Astrocyte of the spinal cord (primary cell): ENCODE measurements at places on chromosomes 12 and 14.

DNA sequence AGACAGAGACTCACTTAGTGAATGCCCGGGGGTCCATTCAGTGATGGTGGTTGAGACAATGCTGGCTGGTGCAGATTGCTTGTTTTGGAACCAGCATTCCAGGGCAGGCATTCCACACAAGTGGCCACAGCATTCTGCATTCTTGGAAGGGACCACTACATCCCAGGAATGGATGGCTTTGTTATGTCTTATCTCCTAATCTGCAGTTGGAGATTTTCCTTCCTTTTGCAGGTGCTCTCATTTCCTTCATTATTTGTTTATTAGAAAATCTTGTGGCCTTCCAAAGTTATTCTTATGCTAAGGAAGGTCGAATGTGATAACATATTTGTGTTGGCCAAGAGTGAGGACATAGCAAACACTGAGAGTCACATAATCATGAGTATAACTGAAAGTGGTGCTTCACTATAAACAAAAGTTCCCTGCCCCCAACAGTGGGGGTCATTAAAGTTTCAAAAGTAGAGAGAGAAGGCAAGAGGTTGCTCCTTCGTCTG lies 66.0 kb downstream of the BMP4 start:
- DNase-seq = peak; percentile 25

GRCh38 chr14:38108681-38109080 lies 99.0 kb upstream of the SSTR1 start:
- DNase-seq = no peak

GRCh38 chr12:848173-848865 lies 95.9 kb downstream of the WNK1 start:
- DNase-seq = peak; percentile 33

DNA sequence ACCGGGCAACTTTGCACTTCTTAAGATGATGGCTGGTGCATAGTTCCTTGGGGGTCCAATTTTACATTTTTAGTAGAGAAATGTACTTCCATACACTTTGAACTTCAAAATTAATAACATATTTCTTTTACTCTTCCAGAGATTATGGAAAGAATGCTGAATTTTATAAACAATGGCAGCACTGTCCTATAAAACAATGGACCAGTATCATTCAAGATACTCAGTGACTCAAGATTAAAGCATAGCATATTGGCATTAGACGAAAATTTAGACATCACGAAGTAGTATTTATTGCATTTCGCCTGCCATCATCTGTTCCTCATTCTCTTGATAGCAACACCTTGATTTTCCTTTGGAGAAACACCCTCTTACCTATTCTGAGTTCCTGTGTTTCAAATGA lies 118.3 kb upstream of the ATF7IP start:
- no peak for DNase-seq

GRCh38 chr12:122137681-122138080 lies 36.3 kb downstream of the IL31 start:
- DNase-seq = no peak

DNA sequence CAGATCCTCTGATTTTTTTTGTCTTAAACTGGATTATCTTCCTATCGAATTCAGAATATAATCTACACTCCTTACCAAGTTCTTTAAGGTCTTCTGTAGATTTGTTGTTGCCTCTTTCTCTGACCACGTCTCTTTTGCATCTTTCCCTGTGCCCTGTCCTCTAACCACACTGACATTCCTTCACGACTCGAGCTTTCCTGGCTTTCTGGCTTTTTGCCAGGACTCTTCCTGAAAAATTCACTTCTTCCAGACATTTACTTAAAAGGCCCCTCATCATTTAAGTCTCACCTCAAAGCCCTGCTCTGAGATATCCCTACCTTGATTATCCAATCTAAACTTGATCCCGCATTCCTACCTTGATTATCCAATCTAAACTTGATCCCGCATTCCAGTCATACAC lies 422.3 kb upstream of the DCN start:
- no peak for DNase-seq

DNA sequence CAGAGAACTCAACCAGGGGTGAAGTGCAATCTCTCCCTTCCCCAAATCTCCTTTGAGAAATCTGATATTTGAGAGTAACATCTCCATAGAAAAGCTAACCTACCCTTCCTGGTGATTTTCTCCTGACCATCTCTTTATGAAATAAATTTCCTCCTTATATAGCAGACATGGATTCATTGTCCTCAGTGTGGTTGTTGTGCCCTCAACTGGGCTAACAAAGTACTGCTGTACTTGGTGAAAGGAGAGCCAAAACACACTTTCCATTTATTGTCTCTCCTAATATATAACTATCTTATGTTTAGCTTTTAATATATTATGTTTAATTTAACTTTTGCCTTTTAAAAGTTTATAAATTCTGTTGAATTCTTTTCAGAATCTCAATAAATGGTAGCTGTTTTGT lies 65.1 kb upstream of the SLCO1B1 start:
- peak; percentile 33 for DNase-seq

- DNase-seq = no peak
Measured at GRCh38 chr14:103428723-103429556, 43.7 kb downstream of the MARK3 start.

DNA sequence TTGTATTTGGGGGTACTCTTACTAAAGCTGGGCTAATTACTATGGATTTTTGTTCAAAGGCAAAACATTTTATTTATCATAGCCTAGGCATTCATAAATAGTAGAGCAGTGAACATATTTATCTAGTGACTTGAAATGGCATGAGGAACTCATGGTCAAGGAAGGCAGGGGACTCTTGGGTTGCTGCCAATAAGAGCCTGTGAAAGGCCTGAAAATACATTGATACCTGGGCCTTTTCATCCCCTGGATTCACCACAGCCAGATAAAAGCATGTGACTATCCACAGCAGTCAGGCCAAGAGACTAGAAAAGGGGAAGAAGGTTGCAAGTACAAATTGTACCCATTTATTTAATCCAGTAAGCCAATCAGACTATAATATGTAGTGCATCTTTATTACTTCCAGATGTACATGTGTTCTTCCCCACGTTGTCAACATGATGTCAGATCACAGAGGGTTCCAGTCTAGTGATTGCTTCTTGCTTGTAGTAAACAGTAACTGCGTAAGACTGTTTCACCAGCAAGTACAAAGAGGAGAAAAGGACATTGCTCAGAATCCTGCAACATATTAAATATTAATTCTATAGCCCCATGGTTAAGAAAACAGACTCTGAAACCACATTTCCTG lies 409.7 kb downstream of the NOVA1 start:
- no peak for DNase-seq

- no peak for DNase-seq
Measured at GRCh38 chr12:22473212-22473611, 71.1 kb downstream of the C2CD5 start.

- DNase-seq = peak; percentile 29
Measured at GRCh38 chr12:72270961-72271360, 1.2 kb upstream of the TRHDE start.

DNA sequence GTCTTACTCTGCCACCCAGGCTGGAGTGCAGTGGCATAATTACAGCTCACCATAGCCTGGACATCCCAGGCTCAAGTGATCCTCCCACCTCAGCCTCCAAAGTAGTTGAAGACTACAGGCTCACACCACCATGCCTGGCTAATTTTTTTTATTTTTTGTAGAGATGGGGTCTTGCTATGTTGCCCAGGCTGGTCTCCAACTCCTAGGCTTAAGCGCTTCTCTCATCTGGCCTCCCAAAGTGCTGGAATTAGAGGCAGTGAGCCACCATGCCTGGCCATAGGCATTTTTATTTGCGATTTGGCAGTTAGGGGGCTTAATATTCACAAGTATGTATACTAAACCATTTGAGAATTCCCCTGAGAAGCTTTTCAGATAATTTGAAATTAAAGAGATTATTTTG lies 19.1 kb downstream of the PNMA1 start:
- no peak for DNase-seq

DNA sequence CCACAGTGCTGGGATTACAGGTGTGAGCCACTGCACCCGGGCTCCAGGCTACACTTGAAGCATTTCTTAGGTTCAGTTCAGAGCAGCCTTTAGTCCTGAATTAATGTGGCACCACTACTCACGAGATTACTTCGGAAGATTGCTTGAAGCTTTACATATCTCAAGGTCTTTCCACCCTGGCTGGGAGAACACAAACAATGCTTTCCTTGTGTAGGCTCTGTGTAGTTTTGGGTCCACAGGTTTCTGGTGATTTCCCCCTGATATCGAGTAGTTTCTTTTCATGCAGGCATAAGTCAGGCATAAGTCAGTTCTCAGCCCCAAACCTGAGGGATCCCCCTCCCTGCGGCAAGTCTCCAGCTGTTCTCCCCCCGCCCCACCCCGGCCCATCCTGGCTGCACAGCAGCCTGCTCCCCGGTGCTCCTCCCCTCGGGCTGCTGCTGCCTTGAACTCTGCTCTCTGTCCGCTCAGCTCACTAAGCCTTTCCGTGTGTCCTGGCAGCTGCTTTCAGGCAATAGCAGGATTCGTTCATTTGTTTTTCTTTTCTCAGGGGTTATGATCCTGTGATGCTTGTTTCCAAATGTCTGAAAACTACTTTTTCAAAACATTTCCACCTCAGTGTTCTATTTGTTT lies 417.7 kb downstream of the TMEM121 start:
- no peak for DNase-seq

GRCh38 chr12:52320784-52321400 lies at the start of gene KRT83:
TSS of gene KRT83 (minus strand) at chr12:52321398. CDS start at chr12:52321335, 63 bp downstream.
- DNase-seq = no peak
